Activated naive CD4-positive, alpha-beta T cell treated with anti-CD3 and anti-CD28 coated beads, Interleukin-2, amount 50 U/mL, for 72 hours (primary cell): ENCODE measurements at places on chromosomes 12 and 14. TPM values are rescaled to one million over a fixed set of nuclear protein-coding genes. Genes with fewer than 3 reads are reported as not detected.

DNA sequence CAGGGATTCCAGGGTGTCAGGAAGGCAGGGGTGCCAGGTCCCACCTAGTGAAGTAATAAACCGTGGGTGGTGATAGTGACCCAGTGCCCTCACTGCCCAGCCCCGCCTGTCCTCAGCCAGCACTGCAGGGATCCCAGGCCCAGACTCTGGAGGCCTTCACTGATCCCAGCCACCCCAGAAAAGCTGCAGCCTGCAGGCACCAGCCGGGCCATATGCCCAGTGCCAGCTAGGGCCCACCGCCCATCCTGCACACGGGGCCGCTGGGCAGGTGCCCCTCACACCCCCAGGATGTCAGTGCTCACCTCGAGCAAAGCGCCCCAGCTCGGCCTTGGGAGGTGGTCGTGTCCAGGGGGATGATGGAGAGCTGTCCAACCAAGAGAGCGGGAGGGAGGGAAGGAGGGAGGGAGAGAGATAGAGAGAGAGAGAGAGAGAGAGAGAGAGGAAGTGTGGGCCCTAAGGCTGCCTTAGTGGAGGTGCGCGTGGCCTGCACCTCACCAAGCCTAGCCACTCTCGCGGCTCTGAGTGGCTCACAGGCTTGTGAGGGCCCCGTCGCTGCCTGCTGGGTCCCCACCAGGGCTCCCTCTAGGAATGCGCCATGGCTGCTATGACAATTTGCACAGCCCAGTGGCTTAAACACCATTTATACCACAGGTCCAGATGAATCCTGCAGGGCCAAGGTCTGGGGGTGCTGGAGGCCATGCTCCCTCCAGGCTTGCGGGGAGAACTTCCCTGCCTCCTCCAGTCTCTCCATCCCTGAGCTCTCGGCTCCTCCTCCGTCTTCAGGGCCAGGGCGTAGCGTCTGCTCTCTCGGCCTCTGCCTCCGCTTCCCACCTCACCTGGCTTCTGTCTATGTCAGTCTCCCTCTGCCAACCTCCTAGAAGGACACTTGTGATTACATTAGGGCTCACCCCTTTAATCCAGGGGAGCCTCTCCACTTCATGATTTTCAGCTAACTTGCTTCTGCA lies 401.0 kb downstream of the TMEM121 start:
- DNase-seq, result no peak

GRCh38 chr12:4221258-4221620 lies 52.3 kb upstream of the CCND2 start:
- no peak for DNase-seq

DNA sequence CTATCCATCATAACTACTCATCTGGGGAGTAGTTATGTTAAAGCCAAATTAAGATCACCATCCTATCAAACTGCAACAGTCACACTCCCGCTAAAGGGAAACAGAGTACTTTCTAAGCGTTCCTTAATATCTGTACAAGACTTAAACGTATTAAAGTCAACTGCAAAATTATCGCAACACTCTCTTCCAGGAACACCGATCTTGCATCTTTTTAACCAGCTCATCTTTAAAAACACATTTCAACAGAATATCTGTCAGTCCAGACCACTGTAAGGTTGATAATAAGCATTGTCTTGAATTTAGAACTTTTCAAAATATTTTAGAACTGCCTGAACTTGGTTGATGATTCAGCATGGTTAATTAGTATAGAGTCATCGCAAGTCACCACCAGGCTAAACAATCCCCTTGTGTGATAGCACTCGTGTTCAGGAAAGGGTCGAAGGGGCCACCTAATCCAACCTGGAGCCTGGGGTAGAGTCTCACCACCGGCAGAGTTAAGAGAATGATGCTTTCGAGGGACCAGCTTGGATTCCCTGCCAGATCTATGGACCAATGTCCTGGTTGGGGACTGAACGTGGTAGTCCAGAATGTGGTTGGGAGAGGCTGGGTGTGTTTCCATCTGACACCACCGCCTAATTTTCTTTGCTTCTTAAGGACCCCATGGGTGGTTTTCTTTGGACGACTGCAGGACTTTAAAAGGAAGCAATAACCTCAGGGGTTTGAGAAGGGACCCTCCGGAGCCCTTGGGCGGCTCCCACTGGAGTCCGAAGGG lies 890 bp downstream of the SPTLC2 start:
- DNase-seq, result no peak

- DNase-seq, result no peak
Observed at GRCh38 chr12:40819436-40820108, 127.3 kb downstream of the CNTN1 start.

The CACNA1C gene
- total RNA-seq, result 0.05 TPM

DNA sequence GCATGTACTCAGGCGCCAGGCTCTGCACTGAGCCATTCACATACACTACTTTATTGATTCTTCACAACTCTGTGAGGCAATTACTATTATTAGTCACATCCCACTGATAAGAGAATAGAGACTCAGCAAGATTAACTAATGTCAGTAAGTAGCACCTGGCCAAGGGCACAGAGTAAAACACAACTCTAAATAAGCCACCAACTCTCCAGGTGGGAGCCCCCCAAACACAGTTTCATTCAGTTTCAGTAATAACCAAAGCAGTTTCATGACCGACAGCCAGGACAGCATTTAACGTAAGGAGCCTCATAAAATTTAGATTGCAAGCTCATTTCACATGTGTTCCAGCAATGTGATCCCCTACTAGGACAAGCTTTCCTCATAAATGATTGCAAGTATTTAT lies 323.1 kb upstream of the CCDC196 start:
- DNase-seq, result no peak

DNA sequence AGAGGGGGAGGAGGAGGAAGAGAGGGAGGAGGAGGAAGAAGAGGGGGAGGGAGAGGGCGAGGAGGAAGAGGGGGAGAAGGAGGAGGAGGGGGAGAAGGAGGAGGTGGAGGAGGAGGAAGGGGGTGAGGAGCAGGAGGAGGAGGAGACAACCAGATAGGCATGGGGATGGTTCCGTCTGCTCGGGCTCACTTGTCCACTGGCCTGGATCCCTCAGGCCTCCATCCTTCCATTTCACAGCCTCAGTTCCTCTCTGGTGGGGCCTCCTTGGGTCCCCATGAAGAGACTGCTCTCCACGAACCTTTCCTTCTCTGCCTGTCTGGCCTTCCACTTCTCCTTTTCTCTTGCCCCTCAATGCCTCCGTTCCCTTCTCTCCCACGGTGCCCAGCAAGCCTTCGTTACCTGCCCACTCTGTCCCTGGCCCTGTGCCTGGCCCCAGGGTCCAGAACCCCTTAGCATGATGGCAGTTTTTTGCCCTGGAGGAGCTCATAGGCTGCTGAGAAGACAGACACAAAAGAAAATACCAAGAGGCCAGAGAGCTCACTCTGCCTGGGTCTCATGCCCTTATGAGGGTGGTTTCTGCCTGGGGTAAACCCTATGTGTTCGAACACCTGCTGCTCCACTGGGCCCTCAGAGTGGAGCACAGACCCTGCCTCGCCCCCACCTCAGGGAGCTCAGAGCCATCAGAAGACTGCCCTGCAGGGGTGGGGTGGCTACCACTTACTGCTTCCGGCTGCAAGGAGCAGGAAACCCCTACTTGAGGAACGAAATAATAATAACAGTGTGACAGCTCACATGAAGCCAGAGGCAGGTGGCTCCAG lies 11.7 kb upstream of the CACNA2D4 start:
- no peak for DNase-seq

- DNase-seq, result no peak
Observed at GRCh38 chr12:92634202-92634601, 68.6 kb upstream of the PLEKHG7 start.
